Neuronal stem cell (in vitro differentiated cells): ENCODE measurements at places on chromosomes 11 and 22.

DNA sequence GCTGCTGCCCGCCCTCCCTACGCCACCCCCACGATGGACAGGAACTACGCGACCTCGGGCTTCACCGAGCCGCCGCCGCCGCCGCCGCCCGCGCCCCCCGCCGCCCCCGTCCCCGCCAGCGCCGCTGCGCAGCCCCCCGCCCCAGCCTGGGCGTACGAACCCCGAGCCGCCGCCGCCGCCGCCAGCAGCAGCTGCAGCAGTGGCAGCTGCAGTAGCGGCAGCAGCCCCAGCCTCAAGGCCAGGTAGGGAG is 407 bp downstream of the QSER1 start:
- DNase-seq = no peak

DNA sequence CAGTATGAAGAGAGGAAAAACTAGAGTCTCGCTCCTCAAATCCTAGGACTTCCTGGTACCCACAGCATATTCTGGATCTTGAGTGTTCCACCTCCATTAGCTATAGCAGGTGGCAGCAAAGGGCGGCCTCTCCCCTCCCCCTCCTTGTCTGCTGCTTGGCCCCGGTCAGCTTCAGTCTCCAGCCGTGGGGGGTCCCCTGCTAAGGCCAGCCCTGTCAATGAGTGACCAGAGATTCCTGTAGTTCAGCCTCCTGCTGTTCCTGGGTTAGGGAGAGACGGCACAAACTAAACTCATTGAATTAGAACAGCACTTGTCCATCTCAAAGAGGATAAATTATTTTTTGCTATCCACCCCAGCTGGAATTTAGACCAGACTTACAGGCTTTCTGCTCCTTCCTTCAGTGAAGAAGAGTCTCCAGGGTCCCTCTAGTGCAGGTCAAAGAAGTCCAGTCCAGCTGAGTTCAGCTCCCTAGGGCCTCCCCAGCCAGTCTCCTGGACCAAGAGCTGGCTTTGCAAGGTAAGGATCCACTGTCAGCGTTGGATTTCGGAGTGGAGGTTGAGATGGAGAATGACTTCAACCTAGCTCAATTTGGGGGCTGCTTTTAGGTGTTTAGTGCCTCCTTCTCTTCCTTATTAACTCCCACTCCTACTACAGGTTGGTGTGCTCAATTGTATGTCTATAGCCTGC is 1.1 kb upstream of the PHLDB1 start:
- no peak for DNase-seq

GRCh38 chr11:257766-258493 is 20.3 kb upstream of the NLRP6 start:
- no peak for DNase-seq

- DNase-seq = no peak
These were observed 777.6 kb downstream of the TBC1D22A start for GRCh38 chr22:47540011-47540410.

DNA sequence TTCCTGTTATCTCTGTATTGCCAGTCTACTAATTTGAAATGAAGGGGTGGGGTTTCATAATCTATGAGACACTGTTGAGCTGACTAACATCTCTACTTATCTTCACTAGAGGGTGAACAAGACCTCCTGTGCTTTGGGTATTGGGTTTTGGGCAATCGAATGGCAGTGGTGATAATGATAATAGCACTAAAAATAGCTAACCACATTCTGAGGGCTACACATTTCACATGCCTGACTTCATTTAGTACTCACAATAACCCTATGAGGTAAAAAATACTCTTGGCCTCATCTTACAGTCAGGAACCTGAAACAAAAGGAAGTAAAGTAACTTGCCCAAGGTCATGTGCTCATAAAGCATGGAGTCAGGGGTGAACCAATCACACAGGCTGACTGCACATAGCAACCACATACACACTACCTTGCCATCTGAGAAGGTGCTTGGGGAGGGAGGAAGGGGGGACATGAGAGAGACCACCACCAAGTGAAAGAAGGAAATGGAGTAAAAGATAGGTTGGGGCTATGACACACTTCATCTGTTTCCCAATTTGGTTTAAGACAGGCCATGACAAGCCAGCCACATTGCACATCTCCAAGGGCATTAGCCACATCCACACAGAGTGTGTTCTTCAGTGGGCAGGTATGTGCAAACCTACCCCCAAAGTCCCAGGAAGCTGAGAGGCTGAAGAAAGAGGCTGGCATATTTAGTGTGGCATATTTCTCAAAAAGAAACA is 387.6 kb upstream of the DDI1 start:
- DNase-seq = no peak

DNA sequence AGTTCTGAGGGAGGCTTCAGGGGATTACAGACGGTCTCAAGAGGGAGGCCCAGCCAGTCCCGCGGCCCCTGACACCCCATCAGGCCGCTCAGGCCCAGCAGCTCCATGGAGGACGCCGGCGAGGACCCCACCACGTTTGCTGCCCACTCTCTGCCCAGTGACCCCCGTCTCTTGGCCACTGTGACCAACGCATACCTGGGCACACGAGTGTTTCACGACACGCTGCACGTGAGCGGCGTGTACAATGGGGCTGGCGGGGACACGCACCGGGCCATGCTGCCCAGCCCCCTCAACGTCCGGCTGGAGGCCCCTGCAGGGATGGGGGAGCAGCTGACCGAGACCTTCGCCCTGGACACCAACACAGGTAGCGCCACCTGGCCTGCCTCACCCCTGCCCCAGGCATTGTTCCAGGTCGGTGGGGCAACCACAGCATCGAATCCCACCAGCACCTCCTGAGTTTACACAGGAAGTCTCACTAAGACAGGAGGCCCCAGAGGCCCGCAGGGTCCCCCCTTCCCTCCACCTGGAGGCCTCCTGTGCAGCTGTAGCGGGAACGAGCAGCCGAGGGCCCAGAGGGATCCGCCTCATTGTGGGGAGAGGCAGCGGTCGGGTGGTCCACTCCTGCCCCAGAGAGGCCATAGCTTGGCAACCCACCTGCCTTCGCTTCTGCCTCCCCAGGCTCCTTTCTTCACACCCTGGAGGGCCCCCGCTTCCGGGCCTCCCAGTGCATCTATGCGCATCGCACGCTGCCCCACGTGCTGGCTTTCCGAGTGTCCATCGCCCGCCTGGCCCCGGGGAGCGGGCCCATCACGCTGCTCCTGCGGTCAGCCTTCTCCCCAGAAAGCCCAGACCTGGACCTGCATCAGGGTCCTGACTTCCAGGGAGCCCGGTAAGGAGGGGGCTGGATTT is 1.0 kb downstream of the PGGHG start:
- no peak for DNase-seq

- no peak for DNase-seq
These were observed 12.1 kb downstream of the GRIA4 start for GRCh38 chr11:105622016-105622415.

GRCh38 chr11:116853461-116854073 is 16.1 kb upstream of the APOA1 start:
- DNase-seq = no peak
